ENCODE measurements at places on chromosomes 12 and 14. TPM values are rescaled to one million over a fixed set of nuclear protein-coding genes. Genes with fewer than 3 reads are reported as not detected.

The ANKRD33 gene
- 0.09 TPM for total RNA-seq

The ZFC3H1 gene
- total RNA-seq: 68.7 TPM

DNA sequence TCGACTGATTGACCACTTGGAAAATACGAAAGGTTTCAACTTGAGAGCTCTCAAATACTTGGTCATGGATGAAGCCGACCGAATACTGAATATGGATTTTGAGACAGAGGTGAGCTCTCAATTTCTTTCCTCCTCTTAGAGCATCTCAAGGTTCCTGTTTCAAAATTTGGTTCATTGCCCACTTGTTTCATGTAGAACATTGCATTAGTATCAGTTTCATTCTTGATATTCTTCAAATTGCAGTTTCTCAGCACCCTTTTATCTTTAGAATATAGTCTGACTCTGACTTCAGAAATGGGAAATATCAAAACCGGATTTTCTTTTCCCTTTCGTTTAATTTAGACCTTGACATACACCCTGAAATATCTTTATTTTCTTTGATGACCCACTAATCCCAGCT, 8.8 kb downstream of the DDX47 start:
- DNase-seq: no peak

DNA sequence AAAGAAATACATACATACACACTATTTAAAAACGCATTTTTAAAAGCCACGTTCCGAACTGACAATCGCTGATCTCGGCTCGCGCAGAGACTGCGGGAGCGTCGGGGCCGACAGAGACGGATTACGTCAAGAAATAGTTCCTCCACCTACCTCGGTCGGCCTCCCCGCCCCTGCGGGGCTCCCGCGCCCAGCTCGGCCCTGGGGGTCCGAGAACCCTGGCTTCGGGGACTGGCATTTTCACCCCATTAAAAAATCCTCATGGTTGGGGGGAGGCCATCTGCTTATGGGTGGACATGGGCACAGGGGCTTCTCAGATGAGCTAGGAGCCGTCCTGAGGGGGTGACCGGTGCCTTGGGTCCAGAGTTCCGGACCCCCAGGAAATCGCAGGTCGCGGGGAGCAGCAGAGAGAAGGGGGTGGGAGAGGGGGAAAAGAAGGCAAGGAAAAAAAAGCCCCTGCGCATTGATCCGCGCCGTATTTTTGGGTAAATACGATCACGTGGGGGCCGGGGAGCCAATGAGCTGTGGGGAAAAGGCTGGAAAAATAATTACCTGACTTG, 324 bp upstream of the HOXC9 start:
- DNase-seq: no peak

The SRRM4 gene
- 11.8 TPM for total RNA-seq

- no peak for DNase-seq
Measured at GRCh38 chr14:36647417-36647823, 14.2 kb upstream of the PAX9 start.

DNA sequence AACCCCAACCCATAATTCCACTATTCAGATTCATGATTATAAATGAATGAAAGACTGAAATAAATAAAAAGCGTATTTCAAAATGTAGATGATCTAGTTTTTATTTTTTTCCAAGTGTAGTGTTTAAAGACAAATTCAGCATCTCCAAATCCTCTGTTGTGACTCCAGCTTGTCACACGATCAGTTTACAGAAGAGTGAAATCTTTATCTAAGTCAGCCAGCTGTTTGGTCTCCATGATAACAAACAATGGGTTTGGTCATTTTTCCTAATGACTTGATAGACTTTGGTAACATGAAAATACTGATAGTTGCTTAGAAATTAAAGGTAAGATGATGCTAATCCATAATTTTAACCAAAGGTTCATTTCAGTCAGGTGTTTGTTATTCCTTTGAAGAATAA, 114.5 kb upstream of the RASSF8 start:
- no peak for DNase-seq

- no peak for DNase-seq
Measured at GRCh38 chr12:21710958-21711775, 53.5 kb upstream of the LDHB start.

The SMCO2 gene
- total RNA-seq: not detected

The GNB3 gene
- 5.5 TPM for total RNA-seq

DNA sequence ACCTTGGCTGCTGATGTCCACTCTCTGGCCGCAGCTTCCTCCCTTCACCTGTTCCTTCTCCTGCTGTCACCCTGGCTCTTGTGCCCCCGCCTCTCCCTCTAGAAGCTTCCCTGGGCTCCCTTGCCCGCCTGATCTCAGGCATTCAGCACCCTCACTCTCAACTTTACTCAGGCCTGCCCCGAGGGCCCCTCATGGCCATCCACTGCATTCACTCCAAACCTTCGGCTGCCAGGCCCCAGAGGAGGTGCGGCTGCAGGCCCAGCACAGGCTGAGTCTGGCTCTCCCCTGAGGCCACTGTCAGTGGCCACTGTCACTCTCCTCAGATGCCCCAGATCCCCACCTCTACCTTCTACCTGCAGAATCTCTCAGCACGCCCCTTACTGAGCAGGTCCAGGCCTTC, 183.9 kb downstream of the ZFP36L1 start:
- DNase-seq: no peak

- DNase-seq: no peak
Measured at GRCh38 chr14:20697273-20698017, 8.9 kb downstream of the ANG start.

The AVPR1A gene
- total RNA-seq: 1.9 TPM

DNA sequence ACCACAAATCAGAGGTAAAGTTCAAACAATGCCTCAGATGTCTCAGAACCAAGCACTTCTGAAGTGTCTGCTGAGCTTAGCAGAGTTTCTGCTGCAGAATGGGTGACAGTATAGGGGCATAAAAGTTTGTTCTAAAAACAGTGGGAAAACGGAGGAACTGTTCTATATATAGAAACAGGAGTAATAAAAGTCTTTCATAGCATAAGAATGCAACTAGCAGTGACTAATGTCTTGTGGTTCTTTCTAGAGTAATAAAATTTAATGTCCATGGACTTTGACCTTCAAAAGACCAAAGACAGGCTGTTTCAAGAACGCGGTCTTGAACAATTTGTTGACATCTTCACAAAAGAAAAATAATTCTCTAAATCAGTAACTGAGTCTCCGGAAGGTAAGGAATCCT, 107.5 kb upstream of the FAR2 start:
- DNase-seq: no peak

DNA sequence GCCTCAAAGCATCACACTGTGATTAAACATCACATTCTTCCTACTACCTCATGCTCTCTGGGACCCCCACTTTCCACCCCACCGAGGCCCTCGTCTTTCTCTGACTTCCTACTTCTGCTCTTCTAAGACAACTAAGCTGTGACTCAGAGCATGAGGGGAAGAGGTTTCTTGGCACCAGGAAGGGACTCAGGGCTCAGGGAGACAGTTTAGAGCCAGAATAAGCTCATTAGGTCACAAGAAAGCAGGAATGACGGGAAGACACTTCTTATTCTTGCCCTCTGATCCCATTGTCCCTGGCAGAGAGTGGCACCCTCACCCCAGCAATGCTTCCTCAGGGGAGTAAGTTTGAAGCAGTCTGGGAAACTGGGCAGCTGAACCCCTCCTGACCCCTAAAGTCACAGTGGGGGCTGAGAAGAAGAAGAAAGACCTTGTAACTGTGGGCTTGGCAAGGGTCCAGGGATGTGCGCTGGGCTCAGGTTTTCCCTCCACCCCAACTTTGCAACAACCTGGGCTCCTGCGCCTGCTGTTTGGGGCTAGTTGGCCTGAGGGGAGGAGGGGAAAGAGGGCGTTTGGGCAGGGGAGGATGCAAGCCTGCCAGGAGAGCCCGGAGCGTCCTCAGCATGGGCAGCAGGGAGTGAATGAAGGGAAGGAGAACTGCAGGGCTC, 64.6 kb upstream of the ACTN1 start:
- DNase-seq: no peak

The AKAP6 gene
- 223 TPM for total RNA-seq

DNA sequence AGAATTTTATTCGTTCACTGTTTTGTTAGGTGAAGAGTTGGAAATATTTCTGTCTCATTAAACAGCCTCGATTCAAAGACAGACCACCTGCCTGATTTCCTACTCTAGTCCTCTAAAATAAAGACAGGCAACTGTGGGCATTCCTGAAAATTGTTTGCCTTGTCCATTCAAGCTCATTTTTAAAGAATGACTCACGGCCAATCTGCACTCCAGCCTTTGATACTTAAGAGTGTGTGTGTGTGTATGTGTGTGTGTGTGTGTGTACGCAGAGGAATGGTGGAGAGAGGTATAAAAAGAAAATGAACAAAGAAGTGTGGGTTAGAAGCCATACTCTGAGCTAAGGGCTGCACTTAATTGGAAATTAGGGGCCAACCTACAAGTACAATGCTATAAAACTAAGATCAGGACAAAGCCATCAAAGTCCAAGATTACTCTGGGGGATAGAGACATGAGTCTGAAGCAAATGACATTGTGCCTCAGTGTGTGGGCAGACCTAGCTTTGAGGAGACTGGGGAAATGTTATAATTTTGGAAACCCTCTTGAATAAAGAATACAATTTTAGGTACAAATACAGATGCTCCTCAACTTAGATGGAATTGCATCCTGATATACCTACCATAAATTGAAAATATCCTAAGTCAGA, 45.6 kb upstream of the SOCS2 start:
- DNase-seq: no peak

- DNase-seq: no peak
Measured at GRCh38 chr12:131818821-131819585, 9.2 kb upstream of the MMP17 start.

DNA sequence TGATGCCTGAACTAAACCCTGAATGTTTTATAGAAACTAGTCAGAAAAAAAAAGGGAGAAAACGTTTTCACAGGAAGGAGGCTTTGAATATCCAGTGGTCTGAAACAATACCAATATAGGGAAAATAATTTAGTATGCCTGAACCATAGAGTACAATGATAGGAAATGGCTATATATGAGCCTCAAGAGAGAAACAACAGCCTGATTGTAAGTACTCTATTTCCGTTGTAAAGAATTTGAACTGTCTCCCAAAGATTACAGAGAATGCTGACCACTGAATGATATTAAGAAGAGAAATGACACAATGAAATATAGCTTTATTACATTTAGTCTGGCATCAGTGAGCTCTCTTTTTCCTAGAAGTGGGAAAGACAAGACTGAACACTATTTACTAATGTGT, 5.5 kb upstream of the GABARAPL1 start:
- DNase-seq: no peak

GRCh38 chr12:118649765-118650585, 273.6 kb downstream of the SUDS3 start:
- DNase-seq: no peak

DNA sequence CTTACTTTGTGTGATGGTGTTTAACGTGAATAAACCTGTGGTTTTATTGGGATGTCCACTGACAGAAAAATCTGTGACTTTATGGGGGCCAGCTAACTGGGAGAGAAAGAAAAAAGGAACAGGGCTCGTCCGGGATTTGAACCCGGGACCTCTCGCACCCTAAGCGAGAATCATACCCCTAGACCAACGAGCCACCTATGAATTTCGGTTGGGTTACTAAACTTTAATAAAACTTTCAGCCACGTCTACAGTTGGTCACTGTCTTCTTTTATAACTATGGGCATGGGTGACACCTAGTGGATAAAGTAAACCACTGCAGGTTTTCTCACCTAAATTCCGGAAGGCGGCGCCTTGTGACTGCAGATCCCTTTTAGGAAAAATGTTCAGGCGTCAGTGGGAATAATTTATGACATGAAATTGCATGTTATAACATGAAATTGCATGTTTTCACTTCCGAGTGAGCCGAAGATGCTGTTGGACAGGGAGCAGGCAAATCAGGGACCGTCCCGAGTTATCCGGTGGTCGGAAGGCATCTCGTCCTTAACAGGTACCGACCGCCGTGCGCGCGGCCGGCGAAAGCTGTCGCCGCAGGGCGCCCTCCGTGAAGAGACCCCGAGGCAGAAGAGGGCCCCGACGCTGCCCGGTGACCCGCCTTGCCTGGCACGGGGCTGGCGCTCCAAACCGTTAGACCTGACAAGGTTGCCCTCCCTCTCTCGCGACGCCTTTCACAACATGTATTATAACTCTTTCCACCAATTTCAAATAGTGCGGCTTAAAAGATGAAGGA, 18.2 kb upstream of the RNASE12 start:
- peak; percentile 85 for DNase-seq

GRCh38 chr12:57069523-57069922, 9.1 kb downstream of the NEMP1 start:
- DNase-seq: peak; percentile 77

GRCh38 chr12:12671850-12672660, 23.9 kb downstream of the GPR19 start:
- DNase-seq: no peak

The ANKS1B gene
- total RNA-seq: 331 TPM

Data from cerebellum (tissue), 4 donors.